ENCODE measurements at places on chromosomes 11 and 22. TPM values are rescaled to one million over a fixed set of nuclear protein-coding genes. Genes with fewer than 3 reads are reported as not detected.

GRCh38 chr11:18618342-18619025, 15.7 kb downstream of the SPTY2D1 start:
- DNase-seq: no peak

Gene DEUP1
- total RNA-seq: not detected

DNA sequence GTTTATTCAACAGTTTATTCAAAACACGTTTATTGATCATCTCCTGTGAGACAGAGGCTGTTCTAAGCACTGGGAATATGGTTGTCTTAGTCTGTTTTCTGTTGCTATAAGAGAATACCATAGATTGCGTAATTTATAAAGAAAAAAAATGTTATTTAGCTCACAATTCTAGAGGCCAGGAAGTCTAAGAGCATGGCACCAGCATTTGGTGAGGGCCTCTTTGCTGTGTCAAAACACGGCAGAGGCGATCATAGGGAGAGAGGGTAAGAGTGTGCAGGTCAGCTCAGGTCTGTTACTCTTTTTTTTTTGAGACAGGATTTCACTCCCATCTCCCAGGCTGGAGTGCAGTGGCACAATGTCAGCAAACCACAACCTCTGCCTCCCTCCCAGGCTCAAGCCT, 5.2 kb upstream of the IL17RA start:
- no peak for DNase-seq

Gene KCNQ1
- total RNA-seq: 25.1 TPM

Gene GAL3ST1
- 1.7 TPM for total RNA-seq

DNA sequence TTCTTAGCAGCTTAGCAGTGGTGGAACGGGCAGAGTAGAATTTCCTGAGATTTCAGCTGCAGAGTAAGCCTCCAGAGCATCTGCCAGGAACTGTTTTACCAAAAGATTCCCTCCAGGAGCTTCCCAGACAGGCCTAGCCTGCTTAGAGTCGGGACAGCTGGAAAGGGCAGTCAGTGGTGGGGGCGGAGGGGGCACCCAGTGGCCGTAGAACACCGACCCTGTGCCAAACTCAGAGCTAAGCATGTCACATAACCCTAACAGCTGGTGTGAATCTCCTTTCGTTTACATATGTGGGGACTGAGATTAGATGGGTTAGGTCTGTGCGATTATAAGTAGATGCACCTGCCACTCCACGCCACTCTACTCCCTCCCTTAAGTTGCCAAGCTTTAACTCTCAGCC, 80.0 kb upstream of the CRTAM start:
- DNase-seq: no peak

Measured in right atrium auricular region (tissue), 2 donors.